Left renal cortex interstitium (tissue), 4 donors: ENCODE measurements at places on chromosomes 1 and 21.

- no peak for DNase-seq
Observed at GRCh38 chr1:41161846-41162245, 80.3 kb downstream of the SCMH1 start.

DNA sequence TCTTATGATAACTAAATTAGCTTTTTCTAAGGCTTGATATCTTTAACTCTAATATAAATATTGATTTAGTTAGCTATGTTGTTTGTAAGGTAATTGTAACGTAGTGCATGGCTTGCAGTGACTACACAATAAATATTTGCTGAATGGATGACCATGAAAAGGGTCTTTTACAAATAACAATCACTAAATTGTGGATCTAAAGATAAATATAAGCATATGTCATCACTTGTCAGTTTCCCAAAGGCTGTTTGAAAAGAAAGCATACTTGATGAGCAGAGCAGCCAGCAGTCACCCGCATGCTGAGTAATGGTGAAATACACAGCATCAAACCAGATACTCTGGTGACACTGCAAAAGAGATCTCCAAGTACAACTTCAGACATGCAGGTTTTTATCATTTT lies 92.5 kb upstream of the FMN2 start:
- no peak for DNase-seq

- no peak for DNase-seq
Observed at GRCh38 chr1:113219828-113220227, 146.8 kb downstream of the LRIG2 start.

- no peak for DNase-seq
Observed at GRCh38 chr1:10059342-10059718, 26.6 kb downstream of the UBE4B start.

DNA sequence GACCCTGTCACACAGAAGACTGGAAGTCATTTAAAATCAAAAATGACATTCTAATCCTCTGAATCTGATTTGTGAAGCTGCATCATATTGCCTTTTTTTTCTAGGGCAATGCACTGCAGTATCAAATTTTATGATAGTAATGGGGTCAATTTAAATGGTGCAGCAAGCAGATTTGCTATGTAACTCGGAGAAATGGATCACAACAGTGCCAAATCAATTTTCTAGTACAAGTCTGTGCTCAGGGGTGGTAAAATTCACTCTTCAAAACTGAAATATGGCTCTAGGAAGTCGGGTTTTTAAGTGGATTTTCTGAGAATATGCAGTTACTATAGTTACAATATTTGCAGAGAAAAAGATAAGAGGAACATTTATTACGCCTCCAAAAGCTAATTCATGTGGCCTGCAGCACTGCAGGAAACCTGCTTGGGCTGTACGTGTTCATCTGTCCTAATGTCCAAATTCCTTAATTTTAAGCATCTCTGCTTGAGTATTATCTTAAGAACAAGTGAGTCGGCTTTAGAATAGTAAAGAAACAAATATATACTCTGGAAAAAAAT lies 31.5 kb downstream of the HLCS start:
- DNase-seq: no peak

- DNase-seq: no peak
Observed at GRCh38 chr1:208142590-208143382, 101.4 kb downstream of the PLXNA2 start.

GRCh38 chr1:42877380-42877779 lies 31.0 kb downstream of the ZNF691 start:
- no peak for DNase-seq

- DNase-seq: no peak
Observed at GRCh38 chr21:23718446-23719285, 1888.6 kb downstream of the MRPL39 start.

DNA sequence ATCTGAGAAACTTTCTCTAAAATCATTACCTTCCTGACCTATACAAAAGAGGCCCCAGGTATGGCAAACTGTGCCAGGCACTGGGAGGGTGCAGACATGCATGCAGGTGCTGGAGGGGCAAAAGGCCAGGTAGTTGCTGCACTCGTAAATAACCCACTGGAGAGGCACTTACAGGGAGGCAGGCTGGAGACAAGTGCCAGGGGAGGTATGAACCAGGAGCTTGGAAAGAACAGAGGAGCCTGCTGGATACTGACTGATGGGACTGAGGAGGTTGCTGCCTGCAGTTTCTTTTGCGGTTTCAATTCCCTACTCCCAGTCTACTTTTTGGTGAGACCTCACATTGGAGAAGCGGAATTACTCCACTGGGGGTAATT lies 113.9 kb downstream of the DSCAM start:
- DNase-seq: no peak

GRCh38 chr21:41673596-41674335 lies 93.1 kb downstream of the RIPK4 start:
- no peak for DNase-seq

DNA sequence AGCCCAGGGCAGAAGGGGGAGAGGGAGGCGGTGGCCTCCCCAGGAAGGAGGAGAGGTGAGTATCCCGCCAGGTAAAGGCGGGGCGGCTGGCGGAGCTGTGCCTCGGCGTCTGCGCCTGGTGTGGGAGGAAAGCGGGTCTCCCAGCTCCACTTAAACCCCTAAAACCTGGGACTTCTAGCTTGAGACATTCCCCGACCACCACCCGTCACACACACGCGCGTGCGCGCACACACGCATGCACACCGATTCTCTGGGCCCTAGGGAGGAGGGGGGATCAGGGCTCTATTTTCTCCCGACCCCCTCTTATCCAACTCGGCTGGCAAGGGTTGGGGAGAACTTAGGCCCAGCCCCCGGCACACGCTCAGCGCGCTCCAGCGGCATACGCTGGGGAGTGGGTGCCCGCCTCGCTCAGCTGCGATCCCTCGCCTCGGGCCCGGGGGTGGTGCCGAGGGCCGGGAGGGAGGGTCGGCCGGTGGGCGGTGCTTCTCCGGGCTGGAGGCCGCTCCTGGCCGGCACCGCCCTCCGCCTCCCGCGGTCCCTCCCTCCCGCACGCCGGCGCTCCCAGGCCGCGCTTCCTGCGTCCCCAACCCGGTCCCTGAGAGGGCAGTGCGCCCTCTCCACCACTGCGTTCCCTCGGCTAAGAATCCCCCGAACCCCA lies at the start of gene TMEM51:
TMEM51 (plus strand) TSS at position 564 of the 658 bp plus-strand sequence. CDS start 61,341 bp downstream, outside the sequence.
- peak; percentile 76 for DNase-seq

DNA sequence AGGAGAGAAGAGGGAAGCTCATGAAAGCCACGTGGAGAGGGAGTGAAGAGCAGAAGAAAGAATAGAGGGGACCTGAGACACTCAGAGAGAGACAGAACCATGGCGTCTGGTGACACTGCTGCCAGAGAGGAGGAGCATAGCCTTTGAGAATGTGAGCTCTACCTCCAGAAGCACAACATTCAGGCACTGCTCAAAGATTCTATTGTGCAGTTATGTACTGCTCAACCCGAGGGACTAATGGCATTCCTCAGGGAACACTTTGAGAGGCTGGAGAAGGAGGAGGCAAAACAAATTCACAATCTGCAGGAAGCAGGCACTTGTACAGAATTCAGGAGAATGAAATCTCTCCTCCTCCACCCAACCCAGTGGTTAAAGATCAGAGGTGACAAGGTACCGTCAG lies 45.1 kb downstream of the BTBD8 start:
- DNase-seq: no peak

DNA sequence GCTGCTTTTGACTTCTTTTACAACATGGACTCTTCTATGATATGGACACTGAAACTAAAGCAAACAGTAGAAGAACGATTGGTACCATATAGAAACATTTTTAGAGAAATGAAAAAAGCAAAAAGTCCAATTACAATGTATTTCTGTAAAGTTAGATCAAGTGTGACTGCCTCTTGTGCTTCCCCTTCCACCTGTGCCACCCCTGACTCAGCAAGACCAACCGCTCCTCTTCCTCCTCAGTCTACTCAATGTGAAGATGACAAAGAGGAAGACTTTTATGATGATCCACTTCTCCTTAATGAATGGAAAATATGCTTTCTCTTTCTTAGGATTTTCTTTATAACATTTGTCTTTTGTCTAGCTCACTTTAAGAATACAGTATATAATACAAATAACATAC lies 66.9 kb downstream of the PHTF1 start:
- no peak for DNase-seq

DNA sequence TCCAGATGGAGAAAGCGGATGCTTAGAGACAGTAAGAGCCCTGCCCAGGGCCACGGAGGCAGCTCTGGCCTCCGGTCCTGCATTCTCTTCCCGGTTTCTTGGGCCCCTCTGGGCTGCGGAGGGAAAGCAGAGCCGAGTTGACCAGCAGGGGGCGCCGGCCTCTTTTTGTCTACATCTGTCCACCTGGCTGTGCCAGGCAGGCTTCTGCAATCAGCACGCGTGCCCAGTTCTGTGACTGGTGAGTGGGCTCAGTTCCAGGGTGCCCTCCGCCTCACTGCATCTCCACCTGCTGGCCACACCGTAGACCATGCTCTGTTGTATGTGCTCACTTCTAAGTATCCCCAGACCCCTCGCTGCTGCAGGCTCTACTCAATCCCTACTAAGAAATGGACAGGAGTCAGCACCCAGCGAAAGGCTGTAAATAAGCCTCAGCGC lies 6.7 kb upstream of the HUNK start:
- peak; percentile 83 for DNase-seq

GRCh38 chr1:46036894-46037839 lies 95.3 kb downstream of the PIK3R3 start:
- peak; percentile 77 for DNase-seq

GRCh38 chr1:55140546-55140983 lies 74.6 kb downstream of the USP24 start:
- peak; percentile 72 for DNase-seq

DNA sequence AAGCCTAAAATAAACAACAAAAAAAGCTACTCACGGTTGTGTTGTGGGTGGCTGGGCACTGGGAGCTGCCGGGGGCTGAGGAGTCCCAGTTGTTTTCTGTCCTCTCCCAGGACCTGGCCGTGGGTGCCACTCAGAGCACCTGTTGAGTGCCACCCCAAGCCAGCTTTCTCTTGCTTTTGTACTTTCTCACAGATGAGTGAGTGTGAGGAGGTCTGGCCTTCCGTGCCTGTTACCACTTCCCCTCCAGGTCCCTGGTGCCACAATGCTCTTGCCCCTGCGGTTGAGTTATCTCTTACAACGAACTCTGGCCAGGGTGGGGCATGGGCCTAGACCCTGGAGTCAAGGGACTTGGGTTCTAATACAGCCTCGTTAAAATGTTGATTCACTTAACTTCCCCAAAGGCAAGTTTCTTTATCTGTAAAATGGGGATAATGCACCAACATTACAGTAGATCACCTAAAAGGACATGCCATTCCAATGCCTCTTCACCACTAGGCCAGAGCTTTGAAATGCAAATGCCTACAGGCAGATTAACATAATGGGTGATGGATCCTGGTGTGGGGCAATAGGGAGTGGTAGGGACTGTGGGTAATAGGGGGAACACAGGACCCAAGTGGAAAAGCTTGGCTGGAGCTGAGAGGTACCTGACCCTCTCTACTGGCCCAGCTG lies at the start of gene CNR2:
CNR2 (minus strand) TSS at position 151 of the 669 bp plus-strand sequence. CDS start 37,745 bp downstream, outside the sequence.
- no peak for DNase-seq

DNA sequence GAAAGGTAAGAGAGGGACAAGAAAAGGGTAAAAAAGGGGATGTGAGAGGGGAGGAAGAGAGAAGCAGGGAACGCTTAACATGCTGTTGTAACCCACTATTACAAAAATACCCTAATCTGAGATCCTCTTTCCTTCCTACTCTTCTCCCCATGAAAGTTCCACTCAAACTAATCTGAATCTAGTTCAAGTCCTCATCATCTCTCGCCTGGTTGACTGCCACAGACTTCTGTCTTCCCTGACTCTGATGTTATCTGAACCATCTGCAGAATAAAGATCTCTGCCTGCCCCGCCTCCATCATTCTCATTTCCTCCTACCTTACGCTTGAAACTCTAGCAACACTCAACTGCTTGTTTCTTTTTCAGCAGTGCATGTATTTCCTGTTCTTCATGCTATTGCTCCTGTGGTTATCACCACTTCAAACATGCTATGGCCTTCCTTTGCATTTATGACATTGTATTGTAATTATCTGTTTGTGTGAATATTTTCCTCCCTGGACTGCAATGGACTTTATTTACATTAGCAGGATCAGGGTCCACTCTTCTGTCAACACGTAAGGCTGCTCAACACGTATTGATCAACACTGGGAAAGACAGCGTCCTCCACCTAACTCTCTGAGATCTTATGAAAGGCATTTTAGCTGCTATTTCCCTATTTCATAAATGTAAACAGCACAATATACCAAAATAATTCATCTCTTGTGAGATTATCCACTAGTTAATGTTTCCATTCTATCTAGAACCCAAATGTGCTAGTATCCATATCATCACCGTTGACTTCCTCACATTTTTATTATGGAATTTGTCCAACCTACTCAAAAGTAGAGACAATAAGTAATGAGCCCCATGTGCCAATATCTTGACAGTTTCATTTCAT lies 215.5 kb upstream of the USP25 start:
- DNase-seq: no peak

DNA sequence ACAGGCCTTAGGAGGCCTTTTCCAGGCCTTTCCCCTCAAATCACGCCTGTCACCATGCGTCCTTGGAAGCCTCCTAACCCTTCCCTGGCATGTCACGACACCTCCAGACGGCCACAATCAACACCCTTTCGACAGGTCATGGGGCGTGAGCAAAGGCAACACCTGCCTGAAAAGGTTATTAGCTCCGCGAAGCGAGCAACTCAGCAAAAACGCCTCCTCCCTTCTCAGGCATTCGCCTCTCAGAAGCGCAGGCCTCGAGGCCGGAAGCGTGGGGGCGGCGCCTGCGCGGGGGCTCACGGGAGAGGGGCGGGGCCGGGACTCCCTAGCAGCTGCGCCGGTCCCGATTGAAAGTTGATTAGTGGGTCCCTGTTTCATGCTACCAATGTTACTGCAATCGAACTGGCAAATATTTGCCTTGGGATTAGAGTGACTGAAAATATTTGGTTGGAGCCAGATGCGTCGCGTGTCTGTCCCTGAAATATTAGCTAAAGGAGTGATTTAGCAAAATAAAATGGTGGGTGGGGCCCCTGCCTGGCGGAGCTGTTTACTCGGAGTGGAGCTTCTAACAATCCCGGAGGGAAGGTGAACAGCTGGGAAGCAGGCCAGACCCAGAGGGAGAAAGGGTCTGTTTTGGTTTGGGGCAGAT lies 44.9 kb downstream of the GFI1 start:
- DNase-seq: no peak

DNA sequence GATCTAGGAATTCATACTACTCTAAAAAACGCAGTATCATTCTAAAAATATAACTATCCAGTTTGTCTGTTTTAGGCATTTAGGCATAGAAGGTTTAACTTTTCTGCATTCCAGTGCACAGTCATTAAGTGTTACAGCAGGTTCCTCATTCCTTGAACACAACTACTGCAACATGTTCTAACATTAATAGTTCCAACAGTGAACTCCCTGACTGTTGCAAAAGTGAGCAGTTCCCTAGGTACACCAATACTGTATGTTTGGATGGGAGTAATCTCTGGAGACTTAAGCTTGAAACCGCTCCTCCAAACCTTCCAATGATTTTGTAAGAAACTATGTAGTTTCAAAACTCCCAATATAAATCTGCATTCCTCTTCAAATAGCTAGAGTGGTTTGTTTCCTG lies 46.2 kb downstream of the UCHL5 start:
- no peak for DNase-seq

GRCh38 chr1:116737855-116738321 lies 16.3 kb upstream of the CD2 start:
- no peak for DNase-seq
